ENCODE measurements at places on chromosomes 1 and 21. TPM values are rescaled to one million over a fixed set of nuclear protein-coding genes. Genes with fewer than 3 reads are reported as not detected.

The VASH2 gene
- 10.3 TPM for total RNA-seq

DNA sequence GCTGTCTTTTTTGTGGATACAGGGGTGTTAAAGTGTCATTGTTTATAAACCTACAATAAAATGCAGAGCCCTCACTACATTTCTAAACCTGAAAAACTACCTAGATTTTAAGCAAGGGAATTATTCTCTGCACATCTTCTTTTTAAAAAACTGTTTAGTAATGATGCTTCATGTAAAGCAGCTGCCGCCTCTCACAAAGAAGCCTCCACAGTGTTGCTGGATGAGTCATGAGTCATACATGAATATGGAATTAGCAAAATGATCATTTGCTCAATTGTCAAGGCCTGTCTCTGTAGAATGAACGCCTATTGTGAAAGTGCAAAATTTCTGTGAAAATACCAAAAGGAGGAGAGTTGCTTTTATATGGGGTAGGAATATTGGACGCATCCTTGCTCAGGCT is 259.5 kb upstream of the CHRM3 start:
- no peaks in the 10 kb centered on the region for H3K36me3 ChIP-seq
- DNase-seq, result no peak

DNA sequence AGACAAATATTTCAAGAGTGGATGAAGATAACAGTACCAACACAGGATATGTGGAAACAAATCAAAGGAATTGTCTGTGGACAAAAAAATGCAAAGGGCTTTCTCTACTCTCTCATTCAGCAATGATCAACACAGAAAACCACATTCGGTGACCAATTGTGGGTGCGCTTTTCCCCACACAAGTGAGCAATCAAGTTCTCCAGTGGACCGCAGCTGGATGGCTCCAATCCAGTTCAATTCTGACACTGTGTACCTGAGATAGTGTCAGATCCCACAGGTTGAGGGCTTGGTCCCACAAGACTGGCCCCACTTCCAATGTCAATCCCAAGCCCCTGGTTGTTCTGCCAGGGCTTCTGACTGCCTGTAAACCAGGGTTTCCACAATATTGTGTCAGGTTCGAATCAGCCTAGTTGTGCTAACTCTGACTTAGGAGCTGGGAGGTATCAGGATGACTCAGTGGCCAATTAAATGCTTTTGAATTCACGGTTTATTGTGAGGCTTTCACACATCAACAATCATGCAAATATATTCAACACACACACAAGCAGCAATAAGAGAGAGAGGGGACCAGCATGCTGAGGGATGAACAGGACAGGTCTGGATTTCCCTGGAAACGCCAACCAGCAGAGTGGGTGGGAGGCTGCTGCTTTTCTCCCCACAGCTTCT is 87.0 kb upstream of the BTG3 start:
- DNase-seq, result no peak
- no peaks in the 10 kb centered on the region for H3K4me1 ChIP-seq
- no peak overlapping the region for H3K4me3 ChIP-seq
- H3K27ac ChIP-seq, result no peak overlapping the region
- no peaks in the 10 kb centered on the region for H3K36me3 ChIP-seq

GRCh38 chr1:206904423-206905142 is 7.3 kb downstream of the IL24 start:
- peaks cover under 1% of the 10 kb centered on the region for H3K4me1 ChIP-seq
- no peak overlapping the region for H3K27ac ChIP-seq
- no peak overlapping the region for H3K4me3 ChIP-seq
- DNase-seq, result no peak
- no peaks in the 10 kb centered on the region for H3K36me3 ChIP-seq
- peaks cover 16% of the 10 kb centered on the region for H3K27me3 ChIP-seq

- H3K4me3 ChIP-seq, result no peak overlapping the region
- H3K36me3 ChIP-seq, result no peaks in the 10 kb centered on the region
- H3K4me1 ChIP-seq, result no peaks in the 10 kb centered on the region
- no peak overlapping the region for H3K27ac ChIP-seq
- DNase-seq, result no peak
- no peaks in the 10 kb centered on the region for H3K27me3 ChIP-seq
Measured at GRCh38 chr1:78758506-78758905, 108.9 kb downstream of the IFI44 start.

The HPDL gene
- 2.0 TPM for total RNA-seq

The DISC1 gene
- total RNA-seq, result 18.6 TPM

The FCRL2 gene
- total RNA-seq, result 0.20 TPM

GRCh38 chr1:26910343-26911160 is 3.2 kb downstream of the NR0B2 start:
- H3K27ac ChIP-seq, result no peak overlapping the region
- H3K27me3 ChIP-seq, result no peaks in the 10 kb centered on the region
- no peaks in the 10 kb centered on the region for H3K4me1 ChIP-seq
- no peaks in the 10 kb centered on the region for H3K36me3 ChIP-seq
- no peak for DNase-seq

DNA sequence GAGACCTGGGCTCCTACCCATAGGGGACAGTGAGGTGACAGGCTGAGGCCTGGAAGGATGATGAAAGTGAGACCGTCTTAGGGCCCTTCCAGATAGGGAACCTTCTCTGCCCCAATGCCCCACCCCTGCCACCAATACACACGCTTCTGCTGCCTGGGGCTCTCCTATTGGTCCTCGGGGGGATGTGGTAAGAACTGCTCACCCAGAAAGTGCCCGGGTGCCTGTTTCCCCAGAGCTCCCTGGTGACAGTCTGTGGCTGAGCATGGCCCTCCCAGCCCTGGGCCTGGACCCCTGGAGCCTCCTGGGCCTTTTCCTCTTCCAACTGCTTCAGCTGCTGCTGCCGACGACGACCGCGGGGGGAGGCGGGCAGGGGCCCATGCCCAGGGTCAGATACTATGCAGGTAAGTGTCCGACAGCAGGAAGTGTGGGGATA is 948 bp downstream of the SEMA4A start:
- peaks cover 10% of the 10 kb centered on the region for H3K27me3 ChIP-seq
- DNase-seq, result no peak
- H3K4me3 ChIP-seq, result no peak overlapping the region
- H3K36me3 ChIP-seq, result peaks cover 41% of the 10 kb centered on the region
- peaks cover 27% of the 10 kb centered on the region for H3K4me1 ChIP-seq

GRCh38 chr1:198967566-198967965 is 328.7 kb downstream of the PTPRC start:
- no peak overlapping the region for H3K27ac ChIP-seq
- no peaks in the 10 kb centered on the region for H3K36me3 ChIP-seq
- no peak for DNase-seq
- H3K27me3 ChIP-seq, result no peaks in the 10 kb centered on the region
- H3K4me1 ChIP-seq, result no peaks in the 10 kb centered on the region

GRCh38 chr1:13728091-13728715 is 28.2 kb downstream of the PRDM2 start:
- H3K4me1 ChIP-seq, result no peaks in the 10 kb centered on the region
- no peak for DNase-seq
- H3K36me3 ChIP-seq, result no peaks in the 10 kb centered on the region
- no peak overlapping the region for H3K4me3 ChIP-seq
- H3K27me3 ChIP-seq, result no peaks in the 10 kb centered on the region

The LCE6A gene
- not detected for total RNA-seq

The PTPRC gene
- 9.0 TPM for total RNA-seq

- peak overlapping the region; percentile 14 for H3K4me3 ChIP-seq
- no peak for DNase-seq
- H3K27ac ChIP-seq, result no peak overlapping the region
- H3K4me1 ChIP-seq, result peaks cover 15% of the 10 kb centered on the region
Measured at GRCh38 chr1:178487070-178487615, 9.6 kb downstream of the CLEC20A start.

The ADAM30 gene
- total RNA-seq, result not detected

GRCh38 chr21:35147439-35147838 is 98.3 kb upstream of the RUNX1 start:
- DNase-seq, result no peak
- H3K36me3 ChIP-seq, result no peaks in the 10 kb centered on the region
- H3K27me3 ChIP-seq, result no peaks in the 10 kb centered on the region
- H3K4me3 ChIP-seq, result no peak overlapping the region
- no peaks in the 10 kb centered on the region for H3K4me1 ChIP-seq

The AGBL4 gene
- total RNA-seq, result 6.8 TPM

DNA sequence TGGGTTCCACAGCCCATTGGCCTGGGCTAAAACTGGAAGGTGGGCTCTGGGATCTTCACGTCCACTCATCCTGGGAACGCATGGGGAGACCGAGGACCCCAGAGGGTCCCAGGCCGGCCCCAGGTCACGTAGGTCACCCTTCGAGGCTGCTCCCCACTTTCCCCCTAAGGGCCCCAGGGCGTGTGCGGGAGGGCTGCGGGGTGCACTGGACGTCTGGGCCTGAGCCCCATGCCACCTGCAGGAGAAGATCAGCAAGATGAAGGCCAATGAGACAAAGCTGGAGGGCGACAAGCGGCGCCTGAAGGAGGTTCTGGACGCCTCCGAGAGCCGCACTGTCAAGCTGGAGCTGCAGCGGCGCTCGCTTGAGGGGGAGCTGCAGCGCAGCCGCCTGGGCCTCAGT is 12.5 kb downstream of the MFAP2 start:
- no peak for DNase-seq
- H3K27me3 ChIP-seq, result no peaks in the 10 kb centered on the region
- peaks cover 36% of the 10 kb centered on the region for H3K4me1 ChIP-seq
- H3K36me3 ChIP-seq, result peaks cover 83% of the 10 kb centered on the region
- no peak overlapping the region for H3K27ac ChIP-seq
- no peak overlapping the region for H3K4me3 ChIP-seq

DNA sequence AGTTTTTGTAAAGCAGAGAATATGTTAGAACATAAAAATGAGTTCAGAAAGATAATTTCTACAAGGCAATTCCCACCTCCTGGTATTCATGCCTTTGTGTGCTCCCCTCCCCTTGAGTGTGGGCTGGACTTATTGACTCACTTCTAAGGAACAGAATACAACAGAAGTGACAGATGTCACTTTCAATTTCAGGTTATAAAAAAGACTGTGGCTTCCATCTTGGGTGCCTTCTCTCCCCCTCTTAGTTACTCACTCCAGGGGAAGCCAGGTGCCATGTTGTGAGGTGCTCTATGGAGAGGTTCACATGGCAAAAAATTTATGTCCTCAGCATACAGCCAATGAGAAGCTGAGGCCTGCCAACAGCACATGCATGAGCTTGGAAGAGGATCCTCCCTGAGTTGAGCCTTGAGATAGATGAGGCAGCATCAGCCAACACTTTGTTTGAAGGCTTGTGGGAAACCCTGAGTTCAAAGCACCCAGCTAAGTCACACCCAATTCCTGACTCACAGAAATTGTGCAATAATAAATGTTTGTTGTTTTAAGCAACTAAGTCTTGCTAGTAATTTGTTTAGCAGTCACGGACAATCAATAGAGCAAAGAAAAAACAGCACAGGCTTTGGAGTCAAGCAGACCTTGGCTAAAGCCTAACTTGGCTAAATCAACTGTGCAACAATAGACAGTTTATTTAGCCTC is 73.5 kb upstream of the NGF start:
- no peak overlapping the region for H3K4me3 ChIP-seq
- H3K27ac ChIP-seq, result no peak overlapping the region
- no peaks in the 10 kb centered on the region for H3K4me1 ChIP-seq

GRCh38 chr1:53273526-53273925 is 35.2 kb upstream of the MAGOH start:
- H3K36me3 ChIP-seq, result peaks cover 85% of the 10 kb centered on the region
- H3K4me1 ChIP-seq, result peaks cover 2% of the 10 kb centered on the region
- H3K4me3 ChIP-seq, result no peak overlapping the region
- no peak overlapping the region for H3K27ac ChIP-seq
- no peak for DNase-seq

GRCh38 chr1:168004531-168004930 is 67.7 kb upstream of the MPC2 start:
- H3K36me3 ChIP-seq, result peaks cover 3% of the 10 kb centered on the region
- H3K27me3 ChIP-seq, result no peaks in the 10 kb centered on the region
- DNase-seq, result peak; percentile 21
- H3K4me1 ChIP-seq, result no peaks in the 10 kb centered on the region
- no peak overlapping the region for H3K4me3 ChIP-seq

DNA sequence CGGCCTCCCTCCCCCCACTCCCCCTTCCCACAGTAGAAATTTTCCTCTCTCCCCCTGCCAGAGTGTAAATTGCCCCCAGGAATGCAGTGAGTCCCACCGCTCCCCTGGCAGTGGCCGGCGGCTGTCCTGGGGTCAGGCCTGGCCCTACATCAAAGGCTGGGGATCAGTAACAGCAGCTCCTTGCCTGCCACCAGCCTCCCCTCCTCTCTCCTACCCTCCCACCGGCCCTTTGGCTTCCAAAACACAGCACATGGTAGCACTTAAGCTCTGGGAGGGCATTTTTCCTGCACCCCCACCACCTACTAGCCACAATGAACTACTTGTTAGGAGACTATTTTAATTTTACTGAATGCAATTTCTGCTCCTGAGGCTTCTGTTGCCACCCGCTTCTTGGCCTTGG is 9.0 kb upstream of the COL8A2 start:
- H3K27me3 ChIP-seq, result no peaks in the 10 kb centered on the region
- peaks cover 20% of the 10 kb centered on the region for H3K36me3 ChIP-seq
- H3K4me3 ChIP-seq, result no peak overlapping the region
- H3K27ac ChIP-seq, result peak overlapping the region; percentile 33

DNA sequence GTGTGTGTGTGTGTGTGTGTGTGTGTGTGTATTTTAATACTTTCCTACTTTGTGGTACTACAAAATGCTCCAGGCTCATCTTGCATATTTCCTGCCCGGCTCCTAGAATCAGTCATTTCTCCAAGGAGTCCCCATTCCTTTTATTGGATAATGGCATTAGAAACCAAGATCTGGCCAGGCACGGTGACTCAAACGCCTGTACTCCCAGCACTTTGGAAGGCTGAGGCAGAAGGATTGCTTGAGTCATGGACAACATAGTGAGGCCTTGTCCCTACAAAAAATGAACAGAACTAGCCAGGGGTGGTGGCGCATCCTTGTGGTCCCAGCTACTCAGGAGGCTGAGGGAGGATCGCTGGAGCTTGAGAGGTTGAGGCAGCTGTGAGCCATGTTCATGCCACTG is 20.3 kb downstream of the EPB41 start:
- H3K27ac ChIP-seq, result no peak overlapping the region
- no peaks in the 10 kb centered on the region for H3K4me1 ChIP-seq
- no peak overlapping the region for H3K4me3 ChIP-seq

GRCh38 chr1:34697818-34698217 is 57.0 kb upstream of the GJB5 start:
- no peaks in the 10 kb centered on the region for H3K27me3 ChIP-seq
- no peak overlapping the region for H3K4me3 ChIP-seq
- no peak overlapping the region for H3K27ac ChIP-seq
- DNase-seq, result no peak
- no peaks in the 10 kb centered on the region for H3K36me3 ChIP-seq

GRCh38 chr21:42609811-42610210 is 43.6 kb upstream of the PDE9A start:
- H3K4me3 ChIP-seq, result no peak overlapping the region
- DNase-seq, result no peak
- peaks cover 1% of the 10 kb centered on the region for H3K4me1 ChIP-seq
- H3K27ac ChIP-seq, result no peak overlapping the region
- no peaks in the 10 kb centered on the region for H3K27me3 ChIP-seq

The CCDC181 gene
- total RNA-seq, result 14.8 TPM

- H3K27me3 ChIP-seq, result no peaks in the 10 kb centered on the region
- H3K4me1 ChIP-seq, result peaks cover 5% of the 10 kb centered on the region
- no peak for DNase-seq
- H3K36me3 ChIP-seq, result no peaks in the 10 kb centered on the region
- H3K27ac ChIP-seq, result no peak overlapping the region
Measured at GRCh38 chr1:244165021-244165420, 113.9 kb downstream of the ZBTB18 start.

The ALX3 gene
- 1.8 TPM for total RNA-seq

The DESI2 gene
- total RNA-seq, result 51.8 TPM

The CR1 gene
- 4.0 TPM for total RNA-seq

- peak overlapping the region; percentile 84 for H3K4me3 ChIP-seq
- H3K36me3 ChIP-seq, result no peaks in the 10 kb centered on the region
- no peak for DNase-seq
- H3K27ac ChIP-seq, result peak overlapping the region; percentile 93
- peaks cover 32% of the 10 kb centered on the region for H3K4me1 ChIP-seq
Measured at GRCh38 chr1:221740993-221741702, 741 bp downstream of the DUSP10 start.

Measured in spinal cord (tissue), 10 donors.